ENCODE measurements at places on chromosomes 11 and 22. TPM values are rescaled to one million over a fixed set of nuclear protein-coding genes. Genes with fewer than 3 reads are reported as not detected.

- no peaks in the 10 kb centered on the region for H3K36me3 ChIP-seq
- H3K27me3 ChIP-seq, result no peaks in the 10 kb centered on the region
- no peak overlapping the region for H3K4me3 ChIP-seq
- H3K4me1 ChIP-seq, result peaks cover 25% of the 10 kb centered on the region
- H3K27ac ChIP-seq, result no peak overlapping the region
Observed at GRCh38 chr11:103528596-103528995, 419.4 kb downstream of the DYNC2H1 start.

DNA sequence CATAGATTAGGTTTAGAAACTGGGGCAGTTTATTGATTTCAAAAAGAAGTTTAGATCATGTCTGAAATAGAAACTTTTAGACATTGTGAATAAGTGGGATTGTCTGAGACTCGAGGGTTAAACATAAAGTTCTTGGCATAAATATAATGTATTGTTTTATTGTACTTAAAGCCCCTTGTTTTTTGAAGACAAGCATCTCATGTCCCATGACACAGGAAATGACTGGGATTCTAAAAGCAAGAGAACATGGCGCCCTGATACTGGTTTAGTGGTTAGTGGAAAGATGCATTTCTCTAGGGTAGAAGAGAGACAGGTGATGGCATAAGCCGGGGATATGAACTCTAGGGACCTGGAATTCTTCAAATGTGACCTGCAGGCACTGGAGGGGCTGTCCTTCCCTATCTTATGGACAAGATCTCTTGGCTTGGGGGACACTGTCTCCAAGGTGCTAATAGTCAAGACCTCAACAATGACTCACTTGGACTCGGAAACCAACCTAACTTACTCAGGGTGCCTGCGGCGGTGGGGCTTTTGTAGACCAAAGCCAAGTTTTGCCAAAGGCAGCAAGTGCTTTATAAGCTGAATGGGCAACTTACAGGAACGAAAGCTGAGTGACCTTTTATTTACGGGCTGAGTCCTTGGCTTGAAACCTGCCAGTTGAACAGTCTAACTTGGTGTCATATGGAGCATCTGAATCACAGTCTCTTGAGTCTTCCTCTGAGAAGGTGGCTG is 48.2 kb downstream of the UBASH3B start:
- H3K27me3 ChIP-seq, result no peaks in the 10 kb centered on the region
- H3K27ac ChIP-seq, result no peak overlapping the region
- no peak overlapping the region for H3K4me3 ChIP-seq
- no peak for DNase-seq

DNA sequence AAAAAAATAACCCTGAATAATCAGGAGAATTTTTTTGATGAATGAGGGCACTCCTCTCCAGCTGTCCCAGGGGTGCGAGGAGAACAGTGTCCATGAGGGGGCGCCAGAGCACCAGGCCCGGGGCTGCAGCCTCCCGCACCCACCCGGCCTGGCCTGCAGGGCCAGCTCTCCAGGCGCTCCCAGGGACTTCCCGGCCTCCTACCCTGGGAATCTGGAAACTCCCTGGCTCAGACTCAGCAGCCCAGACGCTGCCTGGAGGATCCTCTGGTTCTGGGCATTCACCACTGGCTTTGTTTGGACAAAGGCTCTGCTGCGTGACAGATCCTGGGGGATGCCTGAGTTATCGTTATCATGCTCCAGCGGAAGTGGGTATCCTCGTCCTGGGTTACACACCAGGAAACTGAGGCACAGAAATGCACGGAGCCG is 31.0 kb downstream of the MCM5 start:
- no peak overlapping the region for H3K4me3 ChIP-seq
- peaks cover 73% of the 10 kb centered on the region for H3K36me3 ChIP-seq
- no peaks in the 10 kb centered on the region for H3K27me3 ChIP-seq
- peak; percentile 84 for DNase-seq

OR56A1 gene
- total RNA-seq, result not detected

GRCh38 chr11:63490551-63491239 is at the start of gene PLAAT5:
Gene PLAAT5 (minus strand): TSS chr11:63491167. CDS start chr11:63491034, 133 bp downstream.
- H3K36me3 ChIP-seq, result no peaks in the 10 kb centered on the region
- peaks cover 72% of the 10 kb centered on the region for H3K27me3 ChIP-seq
- no peak for DNase-seq
- peak within 1 kb of the TSS; percentile 29 for H3K4me3 ChIP-seq
- H3K27ac ChIP-seq, result no peak within 1 kb of the TSS
- peaks cover 5% of the 10 kb centered on the region for H3K4me1 ChIP-seq

DNA sequence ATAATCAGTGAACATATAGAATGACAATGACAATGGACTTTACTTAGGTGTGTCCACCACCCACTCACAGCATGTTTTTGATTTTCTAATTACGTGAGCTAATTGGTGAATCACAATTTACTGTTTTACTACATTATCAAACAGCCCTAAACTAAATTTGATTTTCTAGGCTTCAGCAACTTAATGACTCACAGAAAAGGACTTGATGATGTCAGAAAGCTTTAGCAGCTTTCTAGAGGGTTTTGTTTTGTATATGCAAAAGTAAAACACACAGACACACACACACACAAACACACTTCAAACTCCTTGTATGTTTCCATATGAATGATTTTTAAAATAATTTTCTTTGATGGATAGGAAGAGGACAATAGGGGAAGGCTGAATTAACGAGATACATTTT is 878.6 kb upstream of the CCDC90B start:
- no peak for DNase-seq
- H3K4me3 ChIP-seq, result no peak overlapping the region
- H3K27ac ChIP-seq, result no peak overlapping the region
- no peaks in the 10 kb centered on the region for H3K36me3 ChIP-seq

MUS81 gene
- 77.4 TPM for total RNA-seq

OR9G4 gene
- not detected for total RNA-seq

DNA sequence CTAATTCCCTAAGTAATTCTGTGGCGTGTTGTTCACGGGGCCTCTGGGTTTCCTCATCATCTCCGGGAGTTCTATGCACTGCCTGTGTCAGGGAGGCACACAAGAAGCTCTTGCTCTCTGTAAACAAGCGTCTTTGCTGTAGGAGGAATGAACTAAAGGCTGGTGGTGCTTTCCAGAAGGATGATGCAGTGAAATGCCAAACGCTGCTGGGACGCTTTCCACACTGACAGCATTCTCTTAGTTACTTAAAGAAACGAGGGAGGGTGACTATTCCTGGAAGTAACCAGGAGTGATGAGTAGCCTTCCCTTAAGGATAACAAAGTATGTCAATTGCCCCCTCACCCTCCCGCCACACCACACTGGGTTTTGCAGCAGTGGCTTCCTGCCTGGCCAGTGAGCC is 38.5 kb upstream of the NUP50 start:
- H3K27ac ChIP-seq, result no peak overlapping the region
- no peaks in the 10 kb centered on the region for H3K27me3 ChIP-seq
- no peak overlapping the region for H3K4me3 ChIP-seq
- H3K36me3 ChIP-seq, result no peaks in the 10 kb centered on the region
- DNase-seq, result no peak

XRRA1 gene
- 10.0 TPM for total RNA-seq

GSTT2 gene
- not detected for total RNA-seq

DNA sequence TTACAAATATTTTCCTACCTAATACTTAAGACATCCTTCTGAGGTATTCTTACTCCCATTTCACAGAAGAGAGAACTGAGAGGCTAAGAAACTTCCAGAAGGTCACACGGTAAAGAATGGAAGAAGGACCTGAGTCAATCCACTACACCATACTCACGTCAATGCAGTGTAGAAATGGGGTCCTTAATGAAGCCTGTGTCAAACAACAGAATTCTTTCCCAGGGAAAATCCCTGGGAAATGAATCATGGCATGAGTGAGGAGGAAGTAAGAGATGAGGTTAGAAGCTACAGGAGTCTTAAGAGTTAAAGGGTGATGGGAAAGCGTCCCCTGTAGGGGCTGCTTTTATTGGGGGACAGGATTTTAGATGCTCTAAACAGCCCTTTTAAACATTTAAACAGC is 147.9 kb downstream of the C11orf91 start:
- no peak for DNase-seq
- H3K27me3 ChIP-seq, result peaks cover 38% of the 10 kb centered on the region
- no peak overlapping the region for H3K27ac ChIP-seq
- no peaks in the 10 kb centered on the region for H3K4me1 ChIP-seq
- H3K4me3 ChIP-seq, result no peak overlapping the region

ELFN2 gene
- total RNA-seq, result not detected

GRCh38 chr11:58495906-58496305 is 12.0 kb downstream of the OR5B21 start:
- no peak for DNase-seq
- no peaks in the 10 kb centered on the region for H3K36me3 ChIP-seq
- H3K4me3 ChIP-seq, result no peak overlapping the region

SHANK2 gene
- 0.71 TPM for total RNA-seq

DNA sequence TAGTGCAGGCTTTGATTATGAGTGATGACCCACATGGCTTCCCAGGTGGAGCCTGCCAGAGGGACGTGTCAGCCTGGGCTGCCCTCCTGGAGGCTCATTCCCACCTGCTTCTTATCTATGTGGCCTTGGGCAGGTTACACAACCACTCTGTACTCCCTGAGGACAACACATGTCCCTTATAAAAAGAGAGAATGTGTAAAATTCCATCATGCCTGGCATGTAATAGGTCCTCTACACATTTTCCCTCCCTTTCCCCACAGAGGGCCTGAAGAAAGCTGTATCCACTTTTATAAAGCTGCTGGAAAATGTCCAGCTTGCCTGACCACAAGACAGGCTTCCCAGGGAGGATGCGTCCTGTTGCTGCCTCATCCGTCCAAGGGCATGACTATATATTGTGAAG is 55.0 kb upstream of the VSTM5 start:
- no peaks in the 10 kb centered on the region for H3K4me1 ChIP-seq
- H3K27me3 ChIP-seq, result peaks cover 14% of the 10 kb centered on the region
- H3K4me3 ChIP-seq, result no peak overlapping the region

OR52I1 gene
- not detected for total RNA-seq

TPST2 gene
- total RNA-seq, result 10.9 TPM

KRTAP5-8 gene
- total RNA-seq, result not detected

DNA sequence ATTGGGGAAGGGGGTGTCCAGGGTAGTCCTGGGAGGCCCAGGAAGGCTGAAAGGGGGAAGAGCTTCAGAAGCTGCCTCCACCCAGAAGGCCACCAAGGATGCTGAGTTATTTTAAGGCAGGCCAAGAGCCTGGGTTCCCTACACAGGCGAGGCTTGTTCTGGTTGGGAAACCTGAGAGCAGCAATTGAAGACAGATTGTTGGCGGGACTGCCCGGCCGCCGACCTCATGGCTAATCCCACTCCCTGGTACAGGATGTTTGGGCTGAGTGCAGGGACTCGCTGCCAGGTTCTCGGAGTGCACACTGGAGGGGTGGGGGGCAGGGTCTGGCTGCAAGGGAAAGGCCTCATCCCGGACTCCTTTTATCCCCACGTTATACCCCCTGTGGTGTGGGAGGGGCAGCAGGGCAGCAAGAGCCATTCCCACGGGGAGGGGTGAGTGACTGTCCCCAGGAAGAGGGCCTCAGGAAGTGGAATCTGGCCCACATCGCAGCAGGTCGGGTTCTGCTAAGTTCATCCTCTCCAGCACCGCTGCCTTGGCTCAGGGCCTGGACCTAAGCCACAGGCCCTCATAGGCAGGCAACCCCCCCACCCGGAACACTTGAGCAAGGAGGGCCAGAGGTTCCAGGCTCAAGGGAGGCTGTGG is 43.6 kb upstream of the PRR5 start:
- no peak overlapping the region for H3K27ac ChIP-seq
- no peak for DNase-seq
- no peak overlapping the region for H3K4me3 ChIP-seq
- no peaks in the 10 kb centered on the region for H3K36me3 ChIP-seq
- no peaks in the 10 kb centered on the region for H3K27me3 ChIP-seq
- no peaks in the 10 kb centered on the region for H3K4me1 ChIP-seq

DNA sequence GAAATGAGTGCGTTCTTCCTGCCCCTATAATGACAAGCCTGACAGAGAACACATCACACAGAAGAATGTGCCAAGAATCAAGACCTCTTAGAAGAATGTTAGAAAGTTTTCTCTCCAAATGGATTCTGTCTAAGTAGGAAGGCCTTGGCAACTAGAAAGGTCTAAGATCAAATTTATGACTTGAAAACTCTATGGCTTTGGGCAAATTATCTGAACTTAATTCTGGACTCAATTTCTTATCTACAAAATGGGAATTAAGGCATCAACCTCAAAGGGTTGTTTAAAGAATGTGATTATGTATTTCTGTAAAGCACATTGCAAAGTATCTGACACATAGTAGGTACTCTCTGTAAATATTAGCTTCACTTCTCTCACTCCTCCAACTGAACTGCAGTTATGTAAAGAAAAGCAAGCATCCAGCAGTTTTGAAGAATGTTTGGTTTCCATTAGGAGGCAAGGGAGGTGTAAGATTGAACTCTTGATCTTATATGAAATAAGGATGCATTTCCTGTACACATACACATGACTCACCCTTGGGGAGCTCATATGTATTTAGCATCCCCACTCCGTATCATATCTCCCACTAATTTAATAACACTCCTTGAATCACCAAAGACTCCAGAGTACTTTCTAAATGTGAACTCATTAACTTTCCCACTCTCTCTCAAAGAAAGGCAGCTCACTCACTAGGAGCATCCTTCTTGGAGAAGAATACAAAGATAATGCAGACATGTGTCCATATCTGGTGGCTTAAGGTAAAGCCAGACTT is 77.6 kb downstream of the ETS1 start:
- no peaks in the 10 kb centered on the region for H3K4me1 ChIP-seq
- H3K36me3 ChIP-seq, result no peaks in the 10 kb centered on the region
- H3K27ac ChIP-seq, result no peak overlapping the region
- no peak for DNase-seq

DNA sequence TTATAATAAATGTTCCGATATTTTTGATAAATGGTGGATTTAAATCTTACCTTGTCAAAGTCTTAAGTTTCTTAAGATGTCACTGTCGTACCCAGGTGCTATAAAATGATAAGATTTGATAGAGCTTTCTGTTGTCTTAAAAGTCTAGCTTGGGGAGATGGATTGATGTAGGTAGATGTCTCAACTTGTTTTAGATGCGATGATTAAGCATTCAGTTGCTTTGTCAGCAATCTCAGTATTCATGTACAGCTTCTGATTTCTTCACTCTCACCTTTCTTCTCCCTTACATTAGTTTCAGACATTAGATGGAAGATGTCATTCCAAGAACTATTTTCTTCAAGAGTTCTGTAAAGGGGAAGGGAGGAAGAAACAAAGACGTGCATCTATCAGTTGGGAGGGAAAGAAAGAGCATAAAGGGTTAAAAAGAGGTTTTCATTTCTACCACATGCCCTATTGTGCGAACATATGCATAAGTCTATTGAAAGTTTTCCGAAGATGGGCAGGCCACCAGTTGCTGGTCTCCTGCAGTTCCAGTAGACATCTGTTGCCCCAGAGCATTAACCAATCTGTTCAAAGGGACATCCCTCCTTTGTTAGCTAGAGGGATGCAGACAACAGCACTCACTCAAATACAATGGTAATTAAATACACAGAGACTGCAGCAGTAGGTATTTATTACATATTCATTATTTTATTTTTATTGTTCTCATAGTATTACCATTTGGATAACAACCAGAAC is 38.4 kb downstream of the ZC3H12C start:
- peak; percentile 55 for DNase-seq
- H3K4me1 ChIP-seq, result peaks cover 80% of the 10 kb centered on the region
- no peak overlapping the region for H3K4me3 ChIP-seq
- no peaks in the 10 kb centered on the region for H3K27me3 ChIP-seq
- H3K36me3 ChIP-seq, result no peaks in the 10 kb centered on the region

- H3K4me1 ChIP-seq, result no peaks in the 10 kb centered on the region
- no peak overlapping the region for H3K27ac ChIP-seq
- H3K27me3 ChIP-seq, result no peaks in the 10 kb centered on the region
- no peak overlapping the region for H3K4me3 ChIP-seq
- DNase-seq, result no peak
Observed at GRCh38 chr11:130789056-130789640, 127.1 kb downstream of the SNX19 start.
